Activated CD8-positive, alpha-beta T cell treated with anti-CD3 and anti-CD28 coated beads for 36 hours (primary cell): ENCODE measurements at places on chromosomes 13 and 19. TPM values are rescaled to one million over a fixed set of nuclear protein-coding genes. Genes with fewer than 3 reads are reported as not detected.

HS6ST3 gene
- not detected for total RNA-seq

ZNF681 gene
- 5.0 TPM for total RNA-seq

SIGLEC8 gene
- total RNA-seq = not detected

CARM1 gene
- 95.4 TPM for total RNA-seq

MAMSTR gene
- total RNA-seq = 1.0 TPM

ZNF576 gene
- 8.8 TPM for total RNA-seq

LRRC4B gene
- total RNA-seq = not detected

ZBTB45 gene
- 7.9 TPM for total RNA-seq

TUBA3C gene
- not detected for total RNA-seq

GIPC3 gene
- 0.09 TPM for total RNA-seq

FAM216B gene
- not detected for total RNA-seq

GRCh38 chr19:6099599-6099998 lies 10.7 kb downstream of the RFX2 start:
- no peak for DNase-seq

- DNase-seq = peak; percentile 18
Observed at GRCh38 chr19:20333508-20333907, 166.5 kb downstream of the ZNF486 start.

DNA sequence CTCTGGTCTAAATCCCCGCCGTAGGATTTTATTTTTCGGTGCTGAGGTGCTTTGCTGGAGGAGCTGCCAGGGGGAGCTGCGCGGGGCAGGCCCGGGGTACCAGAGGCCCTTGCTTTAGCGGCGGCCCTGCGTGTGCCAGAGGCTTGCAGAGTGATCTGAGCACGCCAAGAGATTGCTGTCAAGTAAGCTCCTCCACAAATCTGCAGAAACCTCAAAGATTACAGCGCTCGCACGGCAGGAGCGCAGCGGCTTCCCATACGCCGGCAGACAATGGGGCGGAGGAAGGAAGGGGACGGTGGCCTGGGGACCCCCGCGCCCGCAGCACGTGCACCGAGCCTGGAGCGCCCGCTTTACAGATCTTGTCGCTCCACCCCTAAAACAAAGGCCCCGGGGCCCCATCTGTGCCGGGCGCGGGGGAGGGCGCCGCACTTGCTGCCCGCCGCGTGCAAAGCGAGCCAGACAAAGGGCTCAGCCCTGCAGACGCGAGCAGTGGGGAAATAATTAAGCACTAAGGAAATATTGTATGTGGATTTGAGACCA lies 9.1 kb upstream of the C19orf12 start:
- peak; percentile 69 for DNase-seq

- peak; percentile 90 for DNase-seq
Observed at GRCh38 chr19:37217775-37218591, at the start of gene ZNF383. TSS of gene ZNF383 (plus strand) at chr19:37218214. CDS start at chr19:37230454, 12,240 bp downstream.

DNA sequence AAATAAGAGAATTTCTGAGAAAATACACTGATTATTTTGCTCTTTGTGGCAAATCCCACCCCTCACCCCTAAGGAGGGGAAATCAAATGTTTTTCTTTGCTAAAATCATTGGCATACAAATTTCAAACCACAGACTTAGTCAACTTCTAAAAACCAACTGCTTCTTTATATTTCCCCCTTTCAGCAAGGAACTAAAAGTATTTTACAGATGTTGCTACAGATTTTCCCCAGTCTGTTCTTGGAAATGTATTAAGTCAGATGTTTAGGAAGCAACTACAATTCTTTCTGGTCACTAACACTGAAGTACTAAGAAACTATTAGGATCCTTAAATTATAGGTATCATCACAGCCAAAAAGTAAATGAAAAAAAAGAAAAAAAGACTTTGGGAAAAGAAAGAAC lies 6.9 kb downstream of the MTMR6 start:
- DNase-seq = no peak

DNA sequence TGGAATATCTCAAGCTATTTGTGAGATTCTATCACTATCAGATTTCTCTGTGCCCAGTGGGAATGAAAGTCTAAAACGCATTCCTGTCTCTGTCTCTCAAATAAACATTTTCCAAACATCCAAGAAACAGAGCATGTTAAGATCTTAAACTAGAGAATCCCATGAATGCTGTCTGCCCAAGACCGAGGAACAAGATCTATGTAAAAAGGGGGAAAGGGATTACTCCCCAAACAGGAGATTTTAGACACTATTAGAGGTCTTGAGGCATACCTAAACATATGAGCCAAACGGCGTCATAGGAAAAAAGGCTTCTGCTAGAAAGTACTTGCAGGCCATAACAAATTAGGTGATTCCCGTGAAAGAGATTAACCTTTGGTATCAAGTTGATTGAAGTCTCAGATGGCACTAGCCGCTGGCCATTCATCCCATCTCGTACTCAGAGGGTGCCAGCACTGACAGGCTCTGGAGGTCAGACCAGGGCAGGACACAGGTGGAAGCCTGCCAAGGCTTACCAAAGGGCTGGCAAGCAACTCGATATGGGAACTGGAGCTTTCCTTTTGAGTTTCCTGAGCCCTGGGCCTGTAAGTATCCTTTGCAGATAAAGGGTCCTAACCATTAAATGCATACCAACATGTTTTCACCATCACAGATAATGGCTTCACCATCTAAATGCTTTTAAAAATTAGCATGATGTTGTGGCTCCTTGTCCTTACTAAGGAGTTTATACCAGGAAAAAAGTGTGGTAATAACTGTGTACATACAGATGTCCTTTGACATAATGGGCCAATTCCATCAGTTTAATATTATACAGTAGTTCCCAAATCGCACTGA lies 225.2 kb downstream of the FOXO1 start:
- DNase-seq = no peak

- DNase-seq = no peak
Observed at GRCh38 chr13:80239571-80240255, 101.2 kb downstream of the SPRY2 start.

DNA sequence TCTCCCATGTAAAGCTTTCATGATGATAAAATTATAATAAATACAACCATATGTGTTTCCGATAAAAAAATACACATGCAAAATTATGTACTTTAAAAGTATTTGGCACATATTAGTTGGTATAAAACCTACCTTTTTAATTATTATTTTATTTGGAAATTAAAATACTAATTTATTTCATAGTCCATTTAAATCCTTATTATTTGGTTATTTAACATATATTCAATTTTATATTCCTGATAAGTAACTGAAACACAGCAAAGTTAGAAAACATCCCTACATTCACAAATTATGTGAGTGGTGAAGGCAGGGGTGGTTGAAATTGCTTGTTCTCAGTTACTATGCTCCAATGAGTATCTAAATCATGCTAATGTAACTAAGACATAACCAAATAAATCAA lies 920.5 kb downstream of the SLITRK1 start:
- no peak for DNase-seq

- DNase-seq = peak; percentile 4
Observed at GRCh38 chr13:62687732-62688131, 1272.1 kb upstream of the PCDH20 start.

DNA sequence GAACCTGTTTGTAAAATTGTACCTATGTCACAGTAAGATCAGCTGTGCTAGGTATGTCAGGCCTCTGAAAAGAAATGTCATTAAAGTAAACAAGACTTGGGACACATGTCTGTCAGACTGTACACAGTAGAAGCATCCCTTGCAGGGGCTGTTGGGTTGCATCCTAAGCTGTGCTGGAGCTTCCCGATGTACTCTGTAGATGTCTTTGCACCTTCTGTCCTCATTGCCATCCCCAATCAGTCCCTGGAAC lies 48.7 kb upstream of the GPR183 start:
- DNase-seq = no peak

DNA sequence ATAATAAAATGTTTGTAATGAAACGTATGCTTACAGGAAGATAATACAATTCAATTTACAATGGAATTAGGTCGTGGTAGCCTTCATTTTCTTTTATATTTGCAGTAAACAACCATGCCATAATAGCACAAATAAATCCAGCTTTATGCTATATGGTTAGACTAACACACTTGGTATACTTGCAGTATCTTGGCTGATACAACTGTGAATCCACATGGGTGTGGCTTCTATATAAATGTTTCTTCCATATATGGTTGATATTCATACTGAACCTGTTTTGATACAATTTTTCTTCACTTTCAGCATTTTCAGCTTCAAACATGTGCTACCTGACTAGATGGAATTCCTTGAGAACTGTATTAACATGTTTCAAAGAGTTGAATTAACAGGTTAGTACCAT lies 20.4 kb upstream of the SPRY2 start:
- DNase-seq = no peak

GRCh38 chr19:3528539-3529211 lies 10.3 kb upstream of the TEKTIP1 start:
- DNase-seq = no peak

- no peak for DNase-seq
Observed at GRCh38 chr19:49949742-49950589, 11.0 kb downstream of the SIGLEC11 start.

- DNase-seq = no peak
Observed at GRCh38 chr13:23320926-23321534, 112.5 kb downstream of the SACS start.

DNA sequence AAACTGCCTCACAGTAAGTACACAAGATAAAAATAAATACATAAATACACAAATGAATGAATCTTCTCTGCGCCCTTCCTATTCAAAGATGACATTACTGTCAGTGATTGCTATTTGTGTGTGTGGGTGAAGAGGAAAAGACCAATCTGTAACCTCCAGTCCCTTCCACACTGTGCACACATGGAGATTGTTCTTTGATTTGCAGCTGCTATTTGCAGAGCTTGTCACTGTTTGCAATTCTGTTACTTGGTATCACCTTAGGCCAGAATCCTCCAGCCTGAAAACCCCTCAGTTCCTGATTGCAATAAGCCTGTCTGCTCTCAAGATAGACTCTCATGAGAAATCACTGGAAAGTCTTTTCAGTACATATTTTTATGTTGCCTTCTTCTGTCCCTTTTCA lies 1314.9 kb downstream of the PCDH9 start:
- no peak for DNase-seq

DNA sequence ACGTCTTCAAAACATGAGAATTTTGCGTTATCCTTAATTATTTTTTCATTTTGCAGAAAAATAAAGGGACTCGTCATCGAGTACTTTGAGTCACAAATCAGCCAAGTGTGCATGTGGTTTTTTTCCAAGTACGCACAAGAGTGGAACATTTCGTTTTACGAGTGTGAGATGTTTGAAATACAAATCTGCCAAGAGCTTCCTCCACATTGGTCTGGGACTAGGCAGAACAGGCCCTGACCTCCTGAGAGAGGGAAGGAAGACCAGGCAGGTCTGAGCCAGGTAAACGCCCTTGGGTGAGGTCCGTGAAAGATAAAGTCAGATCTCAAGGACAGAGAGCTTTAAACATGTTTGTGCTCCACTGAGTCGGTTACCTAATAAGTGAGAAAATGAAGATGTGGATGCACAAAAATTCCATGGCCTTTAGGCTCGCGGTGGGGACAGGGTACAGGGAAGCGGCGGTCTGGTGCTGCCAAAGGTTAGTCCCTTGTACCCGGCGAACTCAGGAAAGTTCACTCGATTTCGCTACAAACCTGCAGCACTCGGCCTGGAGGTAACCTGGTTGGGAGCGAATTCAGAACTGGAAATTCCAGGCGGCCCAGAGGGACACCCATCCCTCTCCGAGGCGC lies 473 bp upstream of the ITM2B start:
- DNase-seq = peak; percentile 30

DNA sequence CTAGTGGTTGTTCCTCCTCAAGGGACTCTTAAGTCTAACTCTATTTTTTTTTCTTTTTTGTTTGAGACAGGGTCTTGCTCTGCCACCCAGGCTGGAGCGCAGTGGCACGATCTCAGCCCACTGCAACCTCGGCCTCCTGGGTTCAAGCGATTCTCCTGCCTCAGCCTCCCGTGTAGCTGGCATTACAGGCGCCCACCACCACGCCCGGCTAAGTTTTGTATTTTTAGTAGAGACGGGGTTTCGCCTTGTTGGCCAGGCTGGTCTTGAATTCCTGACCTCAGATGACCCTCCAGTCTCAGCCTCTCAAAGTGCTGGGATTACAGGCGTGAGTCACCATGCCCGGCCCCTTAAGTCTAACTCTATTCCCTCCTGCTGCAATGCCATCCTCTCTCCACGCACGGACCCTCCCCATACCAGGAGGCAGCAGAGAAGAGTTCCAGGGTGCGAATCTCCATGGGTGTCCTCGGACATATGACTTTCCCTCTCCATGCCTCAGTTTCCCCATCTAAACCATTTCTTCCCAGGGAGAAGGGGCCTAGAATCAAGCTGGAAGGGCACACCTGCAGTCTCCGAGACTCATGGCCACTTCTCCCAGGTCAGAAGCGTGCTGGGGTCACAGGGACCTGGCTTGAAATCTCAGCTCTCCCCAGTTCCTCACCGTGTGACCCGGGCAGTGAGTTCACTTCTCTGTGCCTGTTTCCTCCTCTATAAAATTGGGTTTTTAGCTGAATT lies 6.0 kb upstream of the BCL3 start:
- DNase-seq = no peak

GRCh38 chr13:97003071-97003470 lies 8.8 kb upstream of the OXGR1 start:
- no peak for DNase-seq

DNA sequence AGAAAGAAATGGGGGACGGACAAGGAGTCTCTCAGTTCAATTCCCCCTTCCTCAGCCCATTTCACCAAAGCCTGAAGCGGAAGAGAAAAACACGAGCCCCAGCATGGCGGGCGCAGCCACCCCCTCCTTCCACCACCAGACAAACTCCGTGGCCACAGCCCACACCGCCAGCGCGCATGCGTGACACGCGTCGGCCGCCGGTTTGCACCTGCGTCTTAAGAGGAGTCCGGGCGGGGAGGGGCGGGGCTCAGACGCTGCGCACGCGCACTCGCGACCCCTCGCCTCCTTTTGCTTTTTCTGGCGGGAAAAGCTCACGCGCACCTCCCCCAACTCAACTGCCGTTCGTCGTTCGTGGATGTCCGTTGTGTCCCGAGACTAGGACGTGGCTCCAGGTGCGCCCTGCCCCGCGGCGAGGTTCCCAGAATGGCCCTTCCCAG lies at the start of gene KASH5:
Gene KASH5 (plus strand): TSS at position 314 of the 437 bp plus-strand sequence. CDS start 2,635 bp downstream, outside the sequence.
- peak; percentile 84 for DNase-seq

DNA sequence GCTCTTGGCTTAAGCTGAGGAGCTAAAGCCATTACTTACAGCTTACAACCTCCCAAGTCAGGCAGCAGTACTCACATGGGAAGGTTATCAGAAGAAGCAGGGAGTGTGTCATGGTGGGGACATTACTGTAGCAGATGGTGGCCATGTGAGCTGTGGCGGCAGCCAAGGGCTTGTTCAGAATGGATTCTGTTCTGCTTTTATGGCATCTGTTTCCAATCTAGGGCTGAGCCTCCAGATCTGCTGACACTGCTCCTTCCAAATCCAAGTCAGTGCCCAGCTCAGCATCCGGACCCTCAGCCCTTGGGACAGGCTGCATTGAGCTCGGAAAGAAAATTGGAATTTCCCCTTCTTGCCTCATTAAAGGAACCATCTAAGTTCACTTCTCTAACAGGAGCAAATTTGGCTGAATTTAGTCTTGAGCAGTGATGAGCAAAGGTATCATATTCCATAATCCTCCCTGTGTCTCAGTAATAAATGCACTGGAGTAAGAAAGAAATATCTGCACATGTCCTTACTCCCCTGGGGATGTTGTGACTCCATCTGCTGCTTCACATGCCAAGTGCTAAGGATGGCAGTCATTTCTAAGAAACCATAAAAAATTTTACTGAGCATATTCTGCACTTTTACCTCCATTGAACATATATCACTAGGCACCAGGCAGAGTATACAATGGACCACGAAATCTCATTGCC lies 73.9 kb downstream of the KCTD12 start:
- no peak for DNase-seq

- DNase-seq = no peak
Observed at GRCh38 chr13:97544031-97544765, 110.2 kb downstream of the RAP2A start.

GRCh38 chr13:74570834-74571233 lies 436.6 kb upstream of the KLF12 start:
- DNase-seq = no peak
